Right ventricle myocardium superior (tissue), 1 donor: ENCODE measurements at places on chromosomes 16 and 17. TPM values are rescaled to one million over a fixed set of nuclear protein-coding genes. Genes with fewer than 3 reads are reported as not detected.

CACNA1G gene
- total RNA-seq: 0.24 TPM

MT1E gene
- total RNA-seq: 109 TPM

GSG1L gene
- not detected for total RNA-seq

CFAP97D1 gene
- not detected for total RNA-seq

OTOA gene
- total RNA-seq: not detected

TPSB2 gene
- 10.1 TPM for total RNA-seq

RASD1 gene
- 39.8 TPM for total RNA-seq

ZG16 gene
- not detected for total RNA-seq

TEX19 gene
- not detected for total RNA-seq

CTRB2 gene
- not detected for total RNA-seq

KIFC3 gene
- total RNA-seq: 61.6 TPM

TMEM238L gene
- total RNA-seq: not detected

CBX2 gene
- total RNA-seq: 4.2 TPM

RAMP2 gene
- total RNA-seq: 38.2 TPM

NDEL1 gene
- total RNA-seq: 24.8 TPM

TERB1 gene
- not detected for total RNA-seq

PNMT gene
- total RNA-seq: 7.1 TPM

RDM1 gene
- not detected for total RNA-seq

MYH8 gene
- not detected for total RNA-seq

MYH1 gene
- total RNA-seq: not detected

SSTR5 gene
- 20.8 TPM for total RNA-seq

PRRT2 gene
- 3.3 TPM for total RNA-seq

UMOD gene
- total RNA-seq: not detected

CHAD gene
- total RNA-seq: 0.27 TPM

MILR1 gene
- total RNA-seq: 2.2 TPM

C17orf67 gene
- 1.1 TPM for total RNA-seq

CES3 gene
- total RNA-seq: 2.0 TPM

FOXO3B gene
- total RNA-seq: 0.91 TPM

WSCD1 gene
- total RNA-seq: 11.2 TPM

TNFSF13 gene
- total RNA-seq: 8.3 TPM

KRTAP3-1 gene
- total RNA-seq: not detected

ZNF750 gene
- 0.13 TPM for total RNA-seq

ALOX12 gene
- not detected for total RNA-seq

NPIPA3 gene
- total RNA-seq: 0.65 TPM

ASPHD1 gene
- total RNA-seq: not detected

INCA1 gene
- total RNA-seq: 2.8 TPM

JPT1 gene
- 15.0 TPM for total RNA-seq

KLHL36 gene
- total RNA-seq: 66.1 TPM

WNT9B gene
- total RNA-seq: 0.13 TPM

ABCA6 gene
- total RNA-seq: 29.7 TPM

CRLF3 gene
- 6.4 TPM for total RNA-seq

BRD7 gene
- total RNA-seq: 39.1 TPM

HOXB4 gene
- total RNA-seq: 0.75 TPM

ABI3 gene
- total RNA-seq: 5.5 TPM

CCL11 gene
- total RNA-seq: 4.0 TPM

LDHD gene
- total RNA-seq: 84.7 TPM

DNAH9 gene
- total RNA-seq: not detected

KPNA2 gene
- 19.7 TPM for total RNA-seq

FAM171A2 gene
- total RNA-seq: 0.62 TPM

CD68 gene
- 32.0 TPM for total RNA-seq

KRT25 gene
- total RNA-seq: not detected

TEDC2 gene
- total RNA-seq: 1.0 TPM

SOST gene
- not detected for total RNA-seq
